ENCODE measurements at places on chromosomes 12 and 14.

- peak; percentile 78 for DNase-seq
These were observed 4.3 kb upstream of the CD9 start for GRCh38 chr12:6195665-6196535.

DNA sequence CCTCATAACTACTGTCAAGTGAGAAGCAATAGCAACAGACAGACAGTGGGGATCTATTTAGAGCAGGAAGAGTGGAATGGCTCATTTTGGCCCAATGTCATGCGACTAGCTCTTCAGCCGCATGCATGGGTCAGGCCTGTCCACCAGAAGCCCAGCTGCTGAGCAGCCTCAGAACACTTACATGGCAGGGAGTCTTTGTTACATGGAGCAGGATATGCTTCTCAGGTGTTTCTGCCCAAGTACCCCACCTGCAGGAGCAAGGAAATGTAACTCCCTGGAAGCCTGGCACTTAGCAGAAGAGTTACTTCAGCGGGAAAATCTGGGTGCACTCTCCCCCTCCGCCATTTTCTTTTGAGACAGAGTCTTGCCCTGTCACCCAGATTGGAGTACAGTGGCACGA is 73.5 kb upstream of the ARHGAP5 start:
- no peak for DNase-seq

- DNase-seq, result no peak
These were observed at the start of gene CMKLR1 for GRCh38 chr12:108338915-108339657. Gene CMKLR1 (minus strand): TSS chr12:108339311. CDS start chr12:108293591, 45,720 bp downstream.

DNA sequence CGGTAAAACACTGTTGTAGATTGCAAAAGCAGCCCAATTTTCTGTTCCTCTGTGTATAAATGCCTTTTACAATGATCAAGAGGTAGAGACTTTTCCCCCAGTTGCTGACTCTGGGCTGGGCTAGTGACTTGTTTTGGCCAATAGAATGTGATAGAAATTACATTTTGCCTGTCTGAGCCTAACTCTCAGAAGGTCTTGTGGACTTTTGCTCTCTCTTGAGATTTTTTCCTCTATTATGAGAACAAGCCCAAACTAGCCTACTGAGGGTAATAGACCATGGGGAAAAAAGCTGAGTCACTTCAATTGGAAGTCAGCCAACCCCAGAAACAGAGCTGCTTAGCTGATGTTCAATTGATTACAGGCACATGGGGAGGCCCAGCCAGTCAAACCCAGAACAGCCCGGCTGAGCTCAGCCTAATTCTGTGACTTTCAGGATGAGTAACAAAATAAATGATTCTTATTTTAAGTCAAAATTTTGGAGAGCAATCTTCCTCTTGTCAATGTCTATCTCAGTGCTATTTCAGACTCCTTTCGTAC is 61.4 kb downstream of the MYF5 start:
- peak; percentile 10 for DNase-seq

DNA sequence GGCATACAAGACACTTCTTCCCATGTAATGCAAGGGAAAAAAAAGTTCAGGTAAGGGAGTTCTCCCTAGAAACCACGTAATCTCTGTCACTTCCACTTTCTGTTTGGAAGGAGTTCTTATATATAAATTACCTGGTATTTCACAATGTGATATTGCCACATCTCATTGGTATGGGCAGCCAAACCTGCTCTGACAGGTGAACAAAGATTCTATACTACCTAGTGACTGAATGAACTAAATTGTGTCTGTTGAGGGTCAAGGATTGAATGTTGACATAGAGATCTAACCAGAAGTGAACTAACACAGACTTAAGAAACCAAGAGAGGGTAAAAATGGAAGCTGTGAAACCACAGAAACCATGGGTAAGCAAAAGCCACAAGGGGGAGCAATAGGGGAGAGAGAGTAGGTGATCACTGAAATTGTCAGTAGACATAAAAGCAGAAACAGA is 161.3 kb downstream of the RPL10L start:
- DNase-seq, result no peak

GRCh38 chr14:106508216-106508615 is 981.8 kb downstream of the TMEM121 start:
- no peak for DNase-seq

DNA sequence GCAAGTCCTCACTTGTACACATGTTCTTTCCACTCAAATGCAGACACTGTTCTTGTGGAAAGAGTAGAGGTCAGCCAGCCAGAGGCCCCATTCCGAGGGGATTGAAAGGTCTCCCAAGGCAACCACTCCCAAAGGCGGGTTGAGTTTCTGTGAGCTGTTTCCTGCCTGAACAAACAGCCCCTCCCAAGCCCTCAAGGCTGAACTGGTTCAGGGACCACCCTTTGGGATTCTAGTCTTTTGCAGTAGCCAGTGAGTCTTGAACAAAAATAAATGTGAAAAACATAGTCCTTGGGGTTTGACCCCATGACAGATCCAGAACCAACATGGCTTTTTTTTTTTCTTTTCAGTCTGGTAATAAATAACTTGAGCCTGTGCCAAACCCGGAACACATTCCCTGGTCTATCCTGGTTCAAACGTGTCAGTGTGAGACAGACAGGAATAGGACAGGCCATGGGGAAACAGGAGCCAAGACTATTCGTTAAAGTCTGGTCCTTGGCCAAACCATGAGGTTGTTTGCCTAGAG is 17.6 kb upstream of the STK38L start:
- no peak for DNase-seq

DNA sequence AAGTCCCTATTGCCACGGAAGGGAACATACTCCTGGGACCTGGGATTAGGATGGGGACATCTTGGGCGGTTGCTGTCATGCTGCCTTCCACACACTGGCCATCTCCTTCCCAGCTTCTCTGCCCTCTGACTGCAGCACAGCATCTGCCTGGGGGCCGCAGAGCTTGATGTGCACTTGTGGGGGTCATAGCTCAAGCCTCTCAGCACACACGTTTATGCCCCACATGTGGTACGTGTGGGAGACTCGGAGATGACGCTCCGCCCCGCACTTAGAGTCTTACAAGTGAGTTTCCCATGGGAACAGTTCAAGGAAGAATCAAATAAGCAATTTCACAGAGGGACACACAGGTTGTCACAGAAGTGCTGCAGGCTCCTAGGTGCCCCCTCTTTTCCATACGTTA is 8.6 kb downstream of the ACADS start:
- no peak for DNase-seq

DNA sequence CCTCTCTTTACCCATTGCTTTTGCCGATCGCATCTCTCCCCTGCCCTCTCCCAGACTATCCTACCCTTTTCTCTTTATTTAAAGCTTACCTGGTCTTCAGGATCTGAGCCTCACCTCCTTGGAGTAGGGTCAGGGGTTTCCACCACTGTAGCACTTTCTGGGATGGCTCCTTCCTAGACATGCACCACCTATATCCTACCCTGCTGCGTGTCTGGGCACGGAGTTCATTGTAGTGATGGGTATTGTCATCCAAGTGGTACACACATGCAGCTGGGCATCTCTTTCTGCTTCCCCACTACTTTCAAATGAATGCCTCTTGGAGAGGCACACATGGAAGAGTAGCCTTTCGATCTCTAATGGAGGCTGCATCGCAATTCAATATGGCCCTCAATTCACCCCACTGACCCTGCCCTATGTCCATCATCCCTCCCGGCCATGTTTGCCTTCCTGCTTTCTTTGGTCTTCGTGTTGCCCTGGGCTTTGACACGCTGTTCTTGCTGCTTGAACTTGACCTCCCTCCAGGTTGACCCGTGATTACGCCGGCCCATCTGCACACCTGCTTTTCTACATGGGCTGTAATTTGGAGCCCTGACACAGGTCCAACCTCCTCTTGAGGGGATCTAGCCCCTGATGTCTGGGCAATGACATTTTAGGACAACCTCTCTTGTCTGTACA is 10.9 kb downstream of the SERPINA11 start:
- DNase-seq, result no peak

DNA sequence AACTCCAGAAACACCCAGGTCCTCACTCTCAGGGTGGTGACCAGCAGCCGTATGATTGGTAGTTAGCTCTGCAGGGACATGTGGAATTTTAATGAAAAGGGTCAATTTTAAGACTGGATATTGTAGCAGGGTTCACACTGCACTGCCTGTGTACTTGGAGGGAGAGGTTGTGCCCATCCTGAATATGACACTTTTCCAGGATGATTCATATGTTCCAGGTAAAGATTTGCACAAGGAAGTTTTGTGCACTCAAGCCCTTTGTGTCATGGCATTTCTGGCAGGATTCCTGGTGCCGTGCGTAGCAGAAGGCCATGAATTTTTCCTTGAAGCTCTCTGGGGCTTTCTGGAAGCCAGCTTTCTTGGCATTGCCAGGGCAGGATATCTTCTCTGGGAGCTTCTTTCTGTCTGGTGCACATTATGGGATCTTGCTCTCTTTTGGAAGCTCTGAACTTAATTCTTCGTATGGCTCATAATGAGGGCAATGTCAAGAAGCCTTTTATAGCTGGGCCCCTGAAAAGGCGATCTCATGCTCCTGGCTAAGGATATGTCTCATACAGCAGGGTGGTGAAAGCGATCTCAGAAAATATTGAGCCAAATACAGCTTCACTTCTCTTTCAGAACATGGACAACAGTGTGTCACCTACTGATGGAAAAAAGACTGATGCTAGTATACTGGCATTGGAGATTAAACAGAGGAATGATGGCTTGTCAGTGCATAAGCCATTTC is 1133.9 kb downstream of the AACS start:
- no peak for DNase-seq

DNA sequence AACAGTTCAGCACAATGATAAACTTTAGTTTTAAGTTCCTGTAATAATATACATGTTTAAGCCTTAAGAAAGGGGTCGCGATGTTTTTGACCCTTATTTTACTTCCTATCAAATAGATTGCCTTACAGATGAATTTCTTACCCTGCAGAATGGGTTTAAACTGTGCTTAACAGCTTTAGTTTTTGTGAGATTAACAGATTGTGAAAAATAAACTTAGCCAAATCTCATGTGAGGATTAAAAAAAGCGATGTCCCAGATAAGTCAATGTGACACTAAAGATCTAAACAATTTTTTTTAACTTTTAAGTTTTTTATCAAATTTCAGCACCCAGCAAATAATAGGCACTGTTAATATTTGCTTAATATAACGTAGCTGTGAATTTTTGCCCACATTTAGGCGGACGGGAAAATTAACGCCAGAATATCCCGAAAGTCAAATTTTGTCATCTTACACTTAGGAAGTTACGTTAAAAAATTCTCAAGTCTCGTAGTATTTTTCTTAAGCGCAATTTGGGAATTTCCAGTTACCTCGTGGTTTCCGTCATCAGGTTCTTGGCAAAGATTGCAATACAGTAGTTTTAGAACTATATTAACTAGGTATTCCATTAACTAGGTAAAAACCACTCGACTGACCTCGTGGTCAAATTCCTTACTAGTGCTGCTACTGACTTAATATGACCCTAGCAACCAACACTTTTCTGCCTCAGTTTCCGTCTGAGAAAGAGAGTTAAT is 1.2 kb downstream of the HNRNPC start:
- no peak for DNase-seq

GRCh38 chr14:67385618-67386017 is 25.5 kb downstream of the EIF2S1 start:
- no peak for DNase-seq

DNA sequence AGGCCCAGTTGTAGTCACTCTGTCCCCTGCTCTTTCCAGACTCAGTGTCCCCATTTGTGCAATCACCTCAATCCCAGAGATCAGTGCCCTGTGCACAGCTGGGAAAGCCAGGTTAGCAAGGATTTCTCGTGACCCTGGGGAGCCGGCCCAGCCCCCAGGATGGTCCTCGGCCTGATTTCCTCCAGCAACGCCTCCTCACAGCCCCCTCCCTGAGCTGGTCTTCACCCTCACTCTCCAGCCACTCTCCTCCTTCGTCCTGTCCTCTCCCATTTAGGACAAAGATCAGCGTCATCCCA is 194.8 kb upstream of the C14orf180 start:
- DNase-seq, result no peak

DNA sequence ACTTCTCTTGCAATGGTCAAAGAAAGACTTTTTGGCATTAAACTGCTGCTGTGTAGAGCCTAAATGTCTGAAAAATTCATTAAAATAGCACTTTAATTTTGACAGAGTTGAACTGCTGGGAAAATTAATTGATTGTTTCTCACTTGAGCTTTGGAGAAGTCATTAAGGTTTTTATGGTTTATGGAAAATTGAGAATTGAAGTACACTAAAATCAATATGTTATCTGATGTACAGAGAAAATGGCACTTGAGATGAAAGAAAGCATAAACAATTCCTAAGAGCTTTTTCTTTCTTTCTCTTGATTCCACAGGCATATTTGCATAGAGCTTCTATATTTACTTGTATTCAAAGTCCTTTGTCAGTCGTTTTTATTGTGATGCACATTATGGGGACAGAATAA is 188.5 kb upstream of the CAND1 start:
- no peak for DNase-seq

Measured in hippocampal formation (tissue), 2 donors.